Heart left ventricle (tissue), 16 donors: ENCODE measurements at places on chromosomes 2 and 18.

DNA sequence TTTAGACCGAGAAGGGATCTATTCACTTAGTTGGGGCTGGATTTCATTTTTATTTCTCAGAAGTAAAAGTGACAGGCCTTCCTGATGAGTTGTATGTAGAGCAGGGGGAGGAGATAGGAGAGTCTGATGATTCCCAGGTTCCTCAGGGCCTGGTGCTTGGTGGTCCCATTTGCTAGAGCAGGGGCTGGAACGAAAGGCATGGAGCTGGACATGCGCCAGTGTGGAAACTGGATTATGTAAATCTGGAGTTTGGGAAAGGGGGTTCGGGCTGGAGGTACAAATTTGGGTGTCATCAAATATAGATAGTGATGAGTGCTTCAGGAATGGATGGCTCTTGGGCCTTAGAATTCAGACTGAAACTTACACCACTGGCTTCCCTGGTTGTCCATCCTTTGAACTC, 27.5 kb downstream of the GNLY start:
- no peak for DNase-seq

DNA sequence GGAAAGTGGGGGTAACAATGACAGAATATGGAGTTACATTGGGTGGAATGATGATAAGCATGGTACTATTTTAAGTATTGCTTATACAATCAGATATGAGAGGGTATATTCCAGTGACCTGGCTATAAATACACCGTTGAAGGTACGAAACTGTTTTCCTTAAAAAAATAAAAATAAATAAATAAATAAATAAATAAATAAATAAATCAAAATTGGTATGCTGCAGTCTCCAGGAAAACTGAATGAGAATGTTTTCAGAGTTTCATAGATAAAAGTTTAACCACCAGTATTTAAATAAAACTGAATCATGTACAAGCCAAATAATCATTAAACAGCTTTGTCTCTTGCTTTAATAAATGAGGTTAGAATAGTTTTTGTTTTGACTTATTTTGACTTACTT, 71.4 kb downstream of the METTL8 start:
- no peak for DNase-seq

GRCh38 chr2:168526641-168527040, 70.6 kb downstream of the CERS6 start:
- DNase-seq, result peak; percentile 53

GRCh38 chr2:63894167-63894566, 52.5 kb downstream of the UGP2 start:
- no peak for DNase-seq

- DNase-seq, result no peak
Observed at GRCh38 chr2:240520130-240520973, 37.4 kb downstream of the ANKMY1 start.
